Stimulated activated CD4-positive, alpha-beta T cell treated with anti-CD3 and anti-CD28 coated beads, Interleukin-2, amount 100 ng/mL, for 24 hours (primary cell): ENCODE measurements at places on chromosomes 1 and 21.

DNA sequence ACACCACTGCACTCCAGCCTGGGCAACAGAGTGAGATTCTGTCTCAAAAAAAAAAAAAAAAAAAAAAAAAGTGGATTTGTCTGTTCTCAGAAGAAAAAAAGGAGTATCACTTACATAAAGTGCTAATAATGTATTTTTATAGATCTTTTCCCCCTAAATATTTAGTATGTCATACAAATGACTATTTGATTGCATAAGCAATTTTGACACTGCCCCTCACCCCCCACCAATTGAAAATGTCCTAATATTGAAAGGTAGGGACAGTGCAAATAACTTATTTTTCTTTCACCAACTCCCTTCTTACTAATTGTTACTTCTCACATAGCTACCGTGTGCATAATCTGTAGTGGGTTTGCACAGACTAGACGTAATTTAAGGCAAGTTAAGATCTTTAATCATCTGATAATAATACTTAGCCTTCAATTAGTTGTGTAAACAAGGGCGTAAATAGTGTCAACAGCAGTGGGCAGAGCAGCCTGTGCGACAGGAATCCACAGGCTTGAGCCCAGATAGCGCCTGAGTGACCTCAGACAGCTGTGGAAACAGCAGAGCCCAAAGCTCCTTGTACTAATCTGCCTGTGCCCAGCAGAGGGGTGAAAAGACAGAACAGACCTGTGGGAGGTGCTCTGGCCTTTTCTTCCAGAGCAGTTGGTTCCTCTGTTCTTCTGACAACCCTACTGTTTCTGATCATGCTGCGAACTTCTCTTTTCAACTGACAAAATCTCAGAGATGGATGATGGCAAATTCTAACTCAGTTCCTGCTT, 4.5 kb upstream of the IER5 start:
- DNase-seq = peak; percentile 48

DNA sequence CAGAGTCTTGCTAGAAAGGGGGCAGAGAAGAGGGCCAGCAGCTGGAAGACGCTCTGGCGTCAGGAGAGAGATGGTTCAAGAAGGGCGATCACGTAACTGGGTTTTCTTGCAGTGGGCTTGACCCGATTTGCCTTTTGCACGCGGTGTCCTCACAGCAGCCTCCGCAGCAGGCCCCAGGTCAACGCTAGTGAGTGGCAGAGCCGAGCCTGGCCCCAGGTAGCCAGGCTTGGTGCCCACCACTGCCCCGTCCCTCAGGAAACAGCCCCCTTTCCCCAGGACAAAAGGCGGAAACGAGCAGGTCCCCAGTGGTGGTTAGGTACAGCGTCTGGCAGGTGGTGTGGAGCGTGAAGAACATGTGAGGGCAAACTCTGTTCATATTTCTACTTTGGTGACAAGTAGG, 8.6 kb upstream of the UTS2 start:
- DNase-seq = no peak

DNA sequence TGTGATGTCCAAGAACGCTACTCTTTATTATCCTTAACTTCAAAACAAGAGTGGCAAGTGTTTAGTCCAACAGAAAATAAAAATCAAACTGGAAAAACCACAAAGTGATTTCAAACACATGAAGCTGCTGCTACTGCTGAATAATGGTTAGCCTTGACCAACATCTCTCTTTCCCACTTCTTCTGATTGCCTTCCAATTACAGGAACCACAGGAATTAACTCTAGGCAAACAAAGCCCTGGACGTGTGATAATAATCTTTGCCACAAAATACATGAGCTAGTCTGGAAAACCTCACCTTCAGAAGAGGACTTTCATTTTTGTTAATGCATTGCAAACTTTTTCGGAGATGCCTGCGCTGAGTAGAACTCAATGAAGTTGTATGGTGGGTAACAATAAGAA, 48.6 kb upstream of the COL11A1 start:
- DNase-seq = no peak

GRCh38 chr1:229370601-229371021, 27.8 kb upstream of the CCSAP start:
- no peak for DNase-seq

DNA sequence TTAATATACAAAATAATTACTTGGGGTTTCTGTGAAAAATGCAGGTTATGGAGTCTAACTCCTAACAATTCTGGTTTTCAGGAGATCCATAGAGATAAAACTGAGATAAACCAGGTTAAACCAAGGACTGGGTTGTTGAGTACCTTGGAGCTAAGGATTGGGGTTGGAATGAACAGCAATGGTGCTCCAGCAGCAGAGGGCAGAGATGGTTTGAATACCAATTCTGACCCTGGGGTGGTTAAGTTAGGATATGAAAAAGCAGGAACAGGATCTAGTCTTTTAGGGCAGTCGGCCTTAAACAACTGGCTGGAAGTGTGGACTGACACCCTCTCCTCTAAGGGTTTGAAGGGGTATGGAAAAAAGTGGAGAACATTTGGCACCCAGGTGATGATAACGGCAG, 53.0 kb downstream of the UROD start:
- no peak for DNase-seq

- no peak for DNase-seq
Observed at GRCh38 chr1:24694380-24694843, 50.8 kb upstream of the CLIC4 start.

DNA sequence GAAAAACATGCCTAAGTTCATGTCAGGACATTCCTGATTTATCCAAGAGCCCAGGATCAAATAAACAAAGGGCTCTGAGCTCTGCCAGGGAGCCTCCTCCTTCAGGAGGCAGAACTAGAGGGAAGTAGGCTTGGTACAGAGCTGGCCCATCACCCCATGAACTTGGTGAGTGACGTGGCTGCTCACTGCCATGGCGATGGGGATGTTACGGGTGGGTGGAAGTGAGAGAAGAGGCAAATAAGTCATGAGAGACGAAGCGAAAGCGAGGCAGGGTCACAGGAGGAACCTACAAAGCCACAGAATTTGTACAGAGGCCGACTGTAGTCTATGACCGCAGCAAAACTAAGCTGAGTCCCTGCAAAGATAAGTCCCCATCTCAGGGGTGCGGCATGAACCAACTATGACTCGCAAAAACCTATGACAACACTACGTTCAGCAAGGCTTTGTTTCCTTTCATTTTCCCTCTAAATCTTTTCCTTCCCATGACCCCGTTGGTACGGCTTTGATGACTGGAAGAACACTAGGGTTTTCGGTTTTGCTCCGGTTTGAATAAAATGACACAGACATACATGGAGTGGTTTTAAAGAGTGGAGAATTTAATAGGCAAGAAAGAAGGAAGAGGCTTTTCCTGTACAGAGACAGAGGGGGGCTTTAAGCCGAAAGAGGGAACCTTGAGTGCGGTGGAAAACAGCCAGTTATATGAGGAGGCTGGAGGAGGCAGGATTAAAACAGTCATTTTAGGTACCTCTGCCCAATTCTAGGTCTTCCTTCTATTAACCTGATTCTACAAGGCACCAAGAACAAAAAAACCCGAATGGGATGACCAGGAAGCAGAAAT, 74.1 kb downstream of the CD46 start:
- peak; percentile 87 for DNase-seq

GRCh38 chr1:112337028-112337531, 58.9 kb upstream of the CTTNBP2NL start:
- no peak for DNase-seq

GRCh38 chr1:60657926-60658325, 424.4 kb upstream of the NFIA start:
- no peak for DNase-seq

- DNase-seq = no peak
Observed at GRCh38 chr1:28244549-28245251, 8.8 kb downstream of the ATP5IF1 start.

DNA sequence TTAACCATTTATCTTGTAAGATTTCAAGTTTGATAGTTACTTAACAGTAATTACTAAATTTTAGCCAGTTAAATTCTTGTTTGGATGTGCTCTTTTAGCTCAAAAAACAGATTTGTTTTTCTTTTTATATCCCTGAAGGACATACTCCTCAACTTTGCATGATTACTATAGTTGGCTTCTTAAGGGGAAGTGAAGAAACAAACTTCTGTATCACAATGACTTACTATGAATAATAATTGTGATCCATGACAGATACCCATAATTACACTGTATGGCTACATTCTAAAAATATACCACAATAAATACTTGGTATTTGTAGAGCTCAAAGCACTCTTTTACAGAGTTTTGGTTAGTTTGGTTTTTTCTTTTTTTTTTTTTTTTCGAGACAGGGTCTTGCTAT, 55.8 kb downstream of the IARS2 start:
- no peak for DNase-seq

DNA sequence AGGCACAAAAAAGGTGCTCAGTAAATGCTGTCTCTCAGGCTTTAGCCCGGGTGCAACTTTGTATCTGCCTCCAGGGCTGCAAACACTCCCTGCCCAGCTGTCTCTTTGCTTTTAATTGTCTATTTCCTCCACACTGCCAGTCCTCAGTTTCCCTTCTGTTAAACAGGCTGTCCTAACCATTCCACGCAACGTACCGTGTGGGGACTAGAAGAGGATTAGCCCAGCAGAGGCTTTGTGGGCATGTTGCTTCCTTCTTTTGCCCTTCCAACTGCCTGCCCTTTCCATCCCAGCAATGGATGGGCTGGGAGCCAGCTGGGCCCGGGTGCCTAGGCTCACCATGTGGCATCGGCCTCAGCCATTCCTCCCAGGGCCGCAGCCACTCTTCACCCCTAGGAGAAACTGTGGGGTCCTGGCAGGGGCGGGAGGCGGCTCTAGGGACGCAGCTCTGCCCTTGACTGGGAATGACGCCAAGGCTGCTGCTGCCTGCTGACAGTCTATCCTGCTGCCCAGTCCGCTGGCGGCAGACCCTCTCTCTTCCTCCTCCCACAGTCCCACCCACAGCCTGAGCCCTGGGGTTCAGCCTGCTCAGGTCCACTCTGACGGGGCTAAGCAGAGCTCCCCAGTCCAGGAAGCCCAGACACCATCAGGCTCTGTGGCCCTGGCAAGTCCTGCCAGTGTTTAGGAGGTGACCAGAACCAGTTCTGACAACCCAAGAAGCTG, 40.6 kb upstream of the LRP8 start:
- peak; percentile 16 for DNase-seq

DNA sequence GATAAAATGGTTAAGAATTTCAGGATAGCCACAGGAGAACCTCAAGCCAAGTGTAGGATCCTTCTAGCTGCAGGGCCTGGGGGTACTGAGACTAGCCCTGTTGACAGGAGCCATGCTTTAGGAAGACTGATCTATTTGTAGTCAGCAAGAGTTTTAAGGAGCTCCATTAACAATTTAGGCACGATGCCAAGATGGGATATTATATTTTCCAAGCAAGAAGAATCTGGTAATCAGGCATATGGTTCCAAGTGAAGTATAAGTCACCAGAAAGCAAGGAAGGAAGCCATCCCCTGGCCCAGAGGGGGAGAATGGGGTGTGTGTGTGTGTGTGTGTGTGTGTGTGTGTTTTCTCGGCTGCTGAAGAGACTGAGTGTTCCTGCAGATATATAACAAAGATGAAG, 7.0 kb downstream of the IFNAR2 start:
- DNase-seq = no peak

- DNase-seq = no peak
Observed at GRCh38 chr21:16418642-16419041, 688.9 kb downstream of the USP25 start.

DNA sequence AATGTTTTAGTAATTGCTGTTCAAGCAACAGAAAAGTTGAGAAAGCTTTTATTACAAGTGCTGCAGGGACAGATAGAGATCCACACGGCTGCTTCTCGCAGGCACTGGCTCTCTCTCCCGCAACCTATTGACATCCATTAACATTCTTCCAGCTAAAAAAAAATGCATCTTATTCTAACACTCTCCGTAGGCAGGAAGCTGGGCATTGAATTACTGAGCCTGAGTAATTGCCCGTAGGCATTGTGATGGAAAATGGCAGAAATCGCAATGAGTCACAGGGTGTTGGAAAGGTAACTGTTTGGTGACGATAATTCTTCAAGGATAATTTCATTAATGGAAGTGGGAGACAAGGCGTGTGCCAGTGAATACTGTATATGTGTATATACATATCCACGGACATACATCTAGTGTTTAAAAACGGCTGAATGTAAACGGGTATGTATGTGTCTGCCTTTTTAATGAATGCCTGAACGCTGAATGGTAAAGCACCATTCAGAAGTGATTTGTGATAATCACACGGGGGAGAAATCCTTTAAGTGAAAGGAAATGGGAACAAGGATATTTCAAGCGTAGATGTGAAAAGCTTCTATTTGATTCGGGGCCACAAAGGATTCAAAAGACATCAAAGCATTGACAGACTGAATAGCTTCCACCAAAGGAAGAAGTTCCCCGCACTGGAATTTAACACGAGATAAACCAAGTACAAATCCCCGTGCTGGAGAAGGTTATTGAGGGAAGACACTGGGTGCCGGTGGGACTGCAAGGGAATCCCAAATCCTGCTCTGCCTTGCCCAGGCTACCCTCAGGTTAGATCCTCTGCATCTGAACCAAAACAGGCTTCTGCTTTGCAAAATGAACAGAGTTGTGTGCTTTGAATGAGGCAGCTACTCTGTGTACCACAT, 567.2 kb downstream of the NPHP4 start:
- no peak for DNase-seq

- DNase-seq = no peak
Observed at GRCh38 chr1:236920286-236920894, 83.9 kb downstream of the MT1HL1 start.

DNA sequence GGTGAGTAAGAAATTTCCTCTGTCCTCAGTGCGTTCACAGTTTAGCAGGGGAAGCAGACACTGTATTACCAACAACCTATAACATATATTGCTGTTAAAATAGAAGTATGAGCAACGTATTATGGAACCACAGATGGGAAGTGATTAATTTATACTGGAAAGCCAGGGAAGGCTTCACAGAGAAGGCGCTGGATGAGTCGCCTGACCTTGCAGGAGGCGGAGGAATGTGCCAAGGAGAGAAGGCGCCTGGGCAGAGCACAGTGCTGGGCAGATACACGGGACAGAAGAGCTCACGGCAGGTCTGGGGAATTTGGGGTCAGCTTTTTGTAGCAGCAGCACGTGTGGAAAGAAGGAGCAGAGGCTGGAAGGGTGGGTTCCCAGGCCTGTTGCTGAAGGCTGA, 116.3 kb downstream of the DHRS3 start:
- peak; percentile 26 for DNase-seq

DNA sequence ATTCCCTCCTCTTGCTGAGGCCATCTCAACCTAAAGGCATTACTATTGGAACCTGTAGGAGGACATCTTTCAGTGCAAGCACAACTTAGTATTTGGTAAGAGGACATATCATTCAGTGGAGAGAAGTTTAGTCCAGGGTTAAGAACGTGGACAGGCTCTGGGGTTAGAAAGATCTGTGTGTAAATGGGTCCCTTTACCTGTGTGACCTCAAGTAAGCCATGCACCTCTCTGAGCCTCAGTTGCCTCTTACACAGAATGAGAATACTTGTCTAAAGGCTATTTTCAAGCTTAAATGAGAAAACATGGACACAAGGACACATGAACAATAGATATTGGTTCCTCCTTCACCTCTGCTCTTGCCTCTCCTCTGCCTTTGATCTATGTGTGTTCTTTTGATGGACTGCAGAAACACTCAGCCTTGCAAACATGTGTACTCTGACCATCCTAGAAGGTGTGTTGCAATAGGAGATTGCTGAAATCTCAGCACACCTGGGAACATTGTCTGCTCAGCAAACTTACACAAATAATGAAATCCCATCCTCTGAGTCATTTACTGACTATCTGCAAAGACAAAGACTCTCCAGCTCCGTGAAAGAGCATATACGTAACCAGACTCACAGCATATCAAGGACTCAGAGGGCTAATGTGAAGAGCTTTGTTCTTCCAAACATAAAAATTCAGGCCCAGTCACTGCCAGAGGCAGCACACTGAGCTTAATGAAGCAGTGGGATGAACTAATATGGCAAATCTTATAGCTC, 143.8 kb downstream of the DAB1 start:
- no peak for DNase-seq

- no peak for DNase-seq
Observed at GRCh38 chr1:24277420-24278169, 41.6 kb upstream of the GRHL3 start.

- no peak for DNase-seq
Observed at GRCh38 chr1:178540646-178541045, 27.7 kb downstream of the TEX35 start.
